Activated naive CD8-positive, alpha-beta T cell treated with anti-CD3 and anti-CD28 coated beads, Interleukin-2, amount 50 U/mL, for 16 hours (primary cell): ENCODE measurements at places on chromosomes 12 and 14.

DNA sequence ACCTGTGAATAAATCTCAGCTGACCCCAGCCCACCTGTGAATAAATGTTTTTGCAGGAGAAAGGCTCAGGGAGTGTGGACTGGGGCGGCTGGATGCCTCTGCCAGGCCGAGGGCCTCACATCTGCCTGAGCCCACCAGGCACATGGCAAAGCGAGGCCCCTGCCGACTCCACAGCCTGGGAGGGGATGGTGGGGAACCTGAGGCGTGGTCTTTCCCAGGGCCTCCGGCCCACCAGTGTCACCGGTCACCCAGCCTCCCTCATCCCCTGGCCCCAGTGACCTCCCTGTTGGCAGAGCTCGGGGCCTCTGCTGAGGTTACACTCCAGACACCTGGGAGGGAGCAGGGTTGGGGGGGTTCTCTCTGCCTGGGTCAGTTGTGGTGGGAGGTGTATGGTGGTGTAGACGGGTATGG lies 8.2 kb downstream of the NOC4L start:
- no peak for DNase-seq

DNA sequence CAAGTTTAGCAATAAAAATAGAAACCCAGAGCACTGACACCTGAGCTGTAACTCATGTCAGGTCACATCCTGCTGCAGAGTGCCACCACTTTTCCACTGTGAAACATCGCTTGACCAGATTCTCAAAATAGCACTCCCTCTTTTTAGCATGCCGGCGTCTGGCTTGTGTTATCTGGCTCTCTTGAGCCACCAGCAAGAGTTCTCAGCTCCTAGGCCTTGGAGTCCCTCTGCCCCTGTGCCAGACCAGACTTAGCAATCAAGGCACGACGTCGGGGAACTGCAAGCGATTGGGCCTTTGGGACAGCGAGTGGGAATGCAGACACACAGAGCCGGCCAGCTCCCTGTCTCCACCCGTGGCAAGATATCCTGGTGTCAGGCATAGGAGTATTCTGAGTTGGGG lies 52.5 kb downstream of the SPIC start:
- DNase-seq, result no peak

DNA sequence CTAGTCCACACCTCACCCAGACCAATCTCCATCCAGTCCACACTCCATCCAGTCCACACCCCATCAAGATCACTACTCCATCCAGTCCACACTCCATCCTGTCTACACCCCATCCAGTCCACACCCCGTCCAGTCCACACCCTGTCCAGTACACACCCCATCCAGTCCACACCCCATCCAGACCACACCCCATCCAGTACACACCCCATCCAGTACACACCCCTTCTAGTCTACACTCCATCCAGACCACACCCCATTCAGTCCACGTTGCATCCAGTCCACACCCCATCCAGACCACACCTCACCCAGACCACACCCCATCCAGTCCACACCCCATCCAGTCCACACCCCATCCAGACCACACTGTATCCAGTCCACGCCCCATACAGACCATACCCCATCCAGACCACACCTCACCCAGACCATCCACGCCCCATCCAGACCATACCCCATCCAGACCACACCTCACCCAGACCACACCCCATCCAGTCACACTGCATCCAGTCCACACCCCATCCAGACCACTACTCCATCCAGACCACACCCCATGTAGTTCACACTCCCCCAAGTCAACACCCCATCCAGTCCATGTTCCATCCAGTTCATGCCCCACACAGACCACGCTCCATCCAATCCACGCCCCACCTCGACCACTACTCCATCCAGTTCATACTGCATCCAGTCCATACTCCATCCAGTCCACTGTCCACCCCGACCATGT lies 116.6 kb upstream of the RTL1 start:
- no peak for DNase-seq

DNA sequence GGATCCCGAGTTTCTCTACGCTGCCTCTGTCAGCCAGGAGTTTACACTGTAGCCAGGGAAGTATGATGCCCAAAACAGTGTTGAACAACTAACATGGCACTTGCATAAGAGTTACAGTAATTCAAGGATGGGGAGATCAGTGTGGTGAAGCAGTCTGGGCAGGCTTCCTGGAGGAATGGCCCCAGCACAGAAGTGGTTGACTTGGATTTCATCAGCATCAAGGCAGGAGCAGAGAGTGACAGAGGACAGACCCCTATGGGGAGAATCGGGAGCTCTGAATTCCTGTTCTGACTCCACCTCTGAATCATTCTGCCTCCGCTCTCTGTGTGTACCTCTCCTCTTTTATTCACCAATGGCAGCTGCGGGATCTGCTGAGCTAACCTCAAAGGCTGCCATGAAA lies 124.5 kb downstream of the KCNA5 start:
- DNase-seq, result no peak

DNA sequence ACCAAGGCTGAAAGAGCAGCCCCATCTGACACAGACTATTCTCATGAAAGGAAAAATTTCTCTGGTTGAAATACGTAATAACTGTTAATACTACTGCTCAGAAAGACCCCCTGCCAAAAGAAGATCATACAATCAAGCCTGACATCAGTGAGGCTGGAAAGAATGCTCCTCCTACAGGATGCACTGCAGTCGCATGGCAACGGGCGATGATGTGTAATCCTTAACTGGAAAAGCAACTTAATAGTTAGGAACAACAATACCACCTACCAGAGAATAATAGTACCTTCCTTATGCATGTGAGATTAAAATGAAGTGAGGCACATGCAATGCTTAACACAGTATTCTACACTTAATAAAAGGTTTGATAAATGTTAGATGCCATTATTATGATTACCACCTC lies 1.2 kb upstream of the GOLGA5 start:
- no peak for DNase-seq

DNA sequence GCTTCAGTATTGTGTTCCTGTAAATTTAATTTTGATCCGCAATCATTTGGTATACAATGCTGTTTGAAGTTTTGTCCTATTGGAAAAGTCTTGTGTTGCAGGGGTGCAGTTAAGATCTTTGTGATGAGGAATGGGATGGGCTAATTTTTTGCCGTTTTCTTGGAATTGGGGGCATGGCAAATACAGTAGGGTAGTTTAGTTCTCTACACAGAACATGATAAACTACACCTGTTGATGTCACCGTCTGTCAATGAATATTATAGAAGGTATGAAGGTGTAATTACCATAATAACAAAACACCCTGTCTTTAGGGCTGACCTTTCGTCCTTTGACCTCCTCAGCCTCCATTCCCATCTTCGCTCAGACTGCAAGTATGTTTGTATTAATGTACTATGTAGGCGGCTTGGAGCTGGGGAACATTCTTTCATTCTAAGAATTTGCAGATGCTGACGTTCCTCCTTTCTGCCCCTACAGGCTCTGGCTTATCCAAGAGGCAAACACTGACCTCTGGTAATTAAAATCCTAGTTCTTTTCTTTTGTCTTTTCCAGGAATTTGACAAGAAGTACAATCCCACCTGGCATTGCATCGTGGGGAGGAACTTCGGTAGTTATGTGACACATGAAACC lies 1.7 kb downstream of the DYNLL1 start:
- DNase-seq, result no peak

GRCh38 chr14:89607453-89607852 lies 190.4 kb upstream of the FOXN3 start:
- DNase-seq, result no peak

DNA sequence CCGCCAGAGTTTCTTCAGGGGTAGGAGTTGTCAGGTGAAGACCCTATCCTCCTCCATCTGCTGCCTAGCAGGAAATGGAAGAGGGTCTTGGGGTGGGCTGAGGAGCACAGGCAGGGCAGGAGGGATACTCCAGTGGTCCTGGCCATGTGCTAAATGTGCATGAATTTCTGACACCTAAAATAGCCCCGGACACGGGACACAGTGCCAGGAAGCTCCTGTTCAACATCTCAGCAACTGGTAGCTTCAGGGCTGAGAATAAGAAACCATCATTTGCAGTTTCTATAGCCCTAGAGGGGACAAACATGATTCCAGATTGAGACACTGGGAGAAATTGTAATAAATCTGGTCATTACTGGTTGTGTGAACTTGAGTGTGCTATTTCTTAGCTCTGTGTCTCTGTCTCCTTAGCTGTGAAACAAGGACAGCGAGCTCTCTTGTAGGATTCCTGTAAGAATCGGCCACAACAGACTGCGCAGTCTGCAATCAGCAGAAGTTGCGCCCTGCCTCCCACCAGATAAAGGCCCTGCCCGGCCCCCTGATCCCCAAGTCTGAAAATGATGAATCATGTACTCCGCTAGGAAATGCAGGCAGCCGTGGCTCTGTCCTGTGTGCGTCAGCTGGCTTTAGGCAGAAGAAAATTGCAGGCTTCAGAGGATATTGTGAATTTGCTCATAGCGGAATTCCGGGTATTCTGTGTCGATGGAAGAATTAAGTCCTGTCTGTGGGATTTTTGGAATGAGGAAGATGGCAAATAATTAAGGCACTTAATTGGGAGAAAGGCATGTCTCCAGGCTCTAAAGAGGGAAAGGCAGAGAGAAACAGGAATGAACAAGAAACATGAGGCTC lies 35.2 kb upstream of the MEG3 start:
- no peak for DNase-seq

- no peak for DNase-seq
These were observed 491.8 kb downstream of the PCNX1 start for GRCh38 chr14:71399057-71399487.

DNA sequence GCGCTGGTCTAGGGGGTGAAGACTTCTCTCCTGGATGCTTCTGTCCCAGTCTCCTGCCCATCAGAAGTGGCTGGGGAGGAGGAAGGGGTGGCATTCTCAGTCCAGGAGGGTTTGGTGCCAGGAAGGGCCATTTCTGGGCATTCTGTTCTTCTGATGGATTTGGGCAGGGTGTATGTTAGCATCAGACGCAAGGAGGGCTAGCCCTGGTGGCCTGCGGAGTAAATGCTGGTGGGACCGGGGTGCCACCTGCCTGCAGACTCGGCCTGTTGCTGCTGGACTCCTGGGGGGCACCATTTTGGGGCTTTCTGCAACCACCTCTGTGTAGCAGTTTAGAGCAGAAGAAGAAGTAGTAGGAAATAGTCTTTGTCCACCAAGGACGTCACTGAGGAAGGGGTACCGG lies 31.7 kb downstream of the AACS start:
- no peak for DNase-seq

DNA sequence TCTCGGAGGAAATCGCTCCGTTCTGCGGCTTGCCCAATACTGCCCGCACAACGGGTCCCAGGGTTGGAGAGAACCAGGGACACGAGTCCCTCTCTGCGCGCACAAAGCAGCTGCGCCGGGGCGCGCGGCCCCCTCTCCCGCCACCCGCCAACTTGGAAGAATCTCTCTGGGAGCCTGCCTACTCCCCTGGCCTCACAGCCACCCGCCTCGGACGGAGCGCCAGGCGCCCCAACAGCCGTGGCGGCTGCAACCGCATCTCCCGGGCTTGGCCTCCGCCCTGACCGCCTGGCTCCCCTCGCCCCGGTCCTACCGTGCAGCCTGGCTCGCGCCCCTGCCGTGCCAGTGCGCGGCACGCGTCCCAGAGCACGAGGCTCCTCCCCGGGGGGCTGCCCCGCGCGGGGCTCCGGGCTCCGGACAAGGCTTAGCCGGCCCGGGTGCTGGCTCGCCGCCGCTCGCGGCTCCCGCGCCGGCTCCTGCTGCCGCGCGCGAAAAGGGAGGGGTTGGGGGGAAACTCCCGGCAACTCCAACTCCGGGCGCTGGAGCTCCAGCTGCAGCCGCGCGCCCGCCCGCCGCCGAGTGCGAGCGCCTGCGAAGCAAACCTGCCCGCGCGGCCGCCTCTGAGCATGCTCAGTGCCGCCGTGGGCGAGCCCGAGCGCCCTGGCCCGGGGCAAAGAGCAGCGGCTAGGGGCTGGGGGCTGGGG lies at the start of gene STXBP6:
STXBP6 (minus strand) TSS at position 580 of the 701 bp plus-strand sequence. CDS start 75,329 bp downstream, outside the sequence.
- DNase-seq, result no peak

DNA sequence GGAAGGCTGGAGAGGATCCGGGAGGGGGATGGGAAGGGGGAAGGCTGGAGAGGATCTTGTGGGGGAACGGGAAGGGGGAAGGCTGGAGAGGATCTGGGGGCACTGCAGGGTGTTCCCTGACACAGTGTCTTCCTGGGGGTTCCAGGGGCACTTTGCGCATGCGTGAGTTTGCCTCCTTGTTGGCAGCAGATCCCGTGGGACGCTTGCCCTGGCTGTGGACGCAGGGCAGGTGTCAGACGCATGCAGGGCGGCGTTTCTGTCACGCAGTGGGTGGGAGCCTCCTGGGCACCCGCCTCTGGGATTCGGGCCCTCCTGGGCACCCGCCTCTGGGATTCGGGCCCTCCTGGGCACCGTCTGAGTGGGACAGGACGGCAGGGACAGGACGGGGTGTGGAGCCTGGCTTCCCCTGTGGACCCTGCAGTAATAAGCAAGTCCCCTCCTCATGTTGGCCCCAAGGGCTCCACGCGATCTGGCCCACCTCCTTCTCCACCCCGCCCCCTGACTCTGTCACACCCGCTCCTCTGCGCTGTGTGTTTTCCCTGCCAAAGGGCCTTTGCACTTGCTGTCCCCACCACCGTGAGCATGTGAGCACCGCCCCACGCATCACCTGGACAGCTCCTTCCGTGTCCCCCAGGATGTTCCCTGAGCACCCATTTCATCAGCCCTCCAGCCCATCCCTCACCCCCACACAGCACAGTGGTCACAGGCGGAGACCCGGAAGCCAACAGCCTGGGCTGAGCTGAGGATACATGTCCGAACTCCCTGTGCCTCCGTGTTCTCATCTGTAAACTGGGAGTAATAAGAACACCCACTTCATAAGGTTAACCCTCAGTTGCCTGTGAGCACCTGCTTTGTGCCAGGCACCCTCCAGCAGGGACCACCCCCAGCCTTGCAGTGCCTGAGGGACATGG lies 4.4 kb downstream of the MMP17 start:
- no peak for DNase-seq

DNA sequence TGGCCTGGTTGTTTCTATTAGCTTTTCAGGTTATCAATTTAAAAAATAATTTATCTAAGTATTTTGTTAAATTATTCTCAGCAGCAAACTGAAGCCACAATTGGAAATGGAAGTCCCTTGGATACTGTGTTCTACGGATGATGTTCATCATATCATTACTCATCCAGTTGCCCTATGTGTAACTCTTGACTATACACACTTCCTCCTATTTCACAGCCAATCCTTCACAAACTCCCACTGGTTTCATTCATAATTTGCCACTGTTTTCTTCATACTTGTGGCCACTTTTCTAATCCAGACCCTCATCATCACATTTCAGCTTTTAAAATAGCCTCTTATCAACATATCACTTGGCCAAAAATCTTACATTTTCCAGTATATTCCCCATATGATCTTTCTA lies 84.0 kb downstream of the CATSPERB start:
- DNase-seq, result no peak

- no peak for DNase-seq
These were observed 49.9 kb downstream of the KCNMB4 start for GRCh38 chr12:70415987-70416386.

- DNase-seq, result no peak
These were observed 151.4 kb downstream of the SLC35F4 start for GRCh38 chr14:57714487-57714931.

DNA sequence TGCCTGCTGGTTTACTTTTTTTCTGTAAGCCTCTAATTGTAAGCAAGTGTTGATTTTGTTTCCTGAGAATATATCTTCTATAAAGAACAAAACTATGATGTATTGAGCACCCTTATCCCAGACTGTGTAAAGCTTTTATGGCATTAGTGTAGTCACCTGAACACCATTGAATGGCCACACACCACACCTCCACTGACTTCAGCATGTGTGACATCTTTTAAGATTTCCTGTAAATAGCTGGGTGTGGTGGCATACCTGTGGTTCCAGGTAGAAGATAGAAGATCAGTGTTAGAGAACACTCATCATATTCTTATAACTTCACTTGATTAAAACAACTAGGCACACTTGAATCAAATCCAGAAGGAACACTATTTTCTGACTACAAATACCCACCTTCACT lies 51.3 kb downstream of the WBP11 start:
- DNase-seq, result no peak
